T-helper 17 cell (primary cell): ENCODE measurements at places on chromosomes 6 and 20. TPM values are rescaled to one million over a fixed set of nuclear protein-coding genes. Genes with fewer than 3 reads are reported as not detected.

SAMD5 gene
- total RNA-seq, result not detected

DNA sequence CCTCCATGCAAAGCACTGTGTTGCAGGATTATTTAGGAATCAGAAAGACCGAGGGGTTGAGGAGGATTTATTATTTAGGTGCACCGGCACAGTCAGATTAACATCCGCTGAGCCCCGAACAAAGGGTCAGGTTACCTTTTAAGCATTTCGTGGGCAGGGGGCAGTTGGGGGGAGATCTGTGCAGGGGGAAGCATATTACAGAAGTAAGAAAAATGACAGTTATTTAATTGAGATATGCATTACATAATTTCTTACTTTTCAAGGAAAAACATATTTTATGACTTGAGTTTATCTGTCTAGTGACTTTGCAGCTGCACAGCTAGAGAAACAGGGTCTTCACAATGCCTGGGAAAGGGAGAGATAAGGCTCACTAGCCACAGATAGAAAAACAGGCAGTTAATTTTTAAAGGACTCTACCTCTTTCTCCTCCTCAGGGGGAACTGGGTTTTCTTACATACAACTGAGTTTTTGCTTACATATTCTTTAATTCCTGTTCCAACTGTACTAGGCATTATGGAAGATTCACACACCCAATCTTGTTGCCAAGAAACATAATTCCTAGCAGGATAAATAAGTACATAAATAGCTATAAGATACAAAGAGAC, 1.7 kb upstream of the HINT3 start:
- no peak for DNase-seq

DNA sequence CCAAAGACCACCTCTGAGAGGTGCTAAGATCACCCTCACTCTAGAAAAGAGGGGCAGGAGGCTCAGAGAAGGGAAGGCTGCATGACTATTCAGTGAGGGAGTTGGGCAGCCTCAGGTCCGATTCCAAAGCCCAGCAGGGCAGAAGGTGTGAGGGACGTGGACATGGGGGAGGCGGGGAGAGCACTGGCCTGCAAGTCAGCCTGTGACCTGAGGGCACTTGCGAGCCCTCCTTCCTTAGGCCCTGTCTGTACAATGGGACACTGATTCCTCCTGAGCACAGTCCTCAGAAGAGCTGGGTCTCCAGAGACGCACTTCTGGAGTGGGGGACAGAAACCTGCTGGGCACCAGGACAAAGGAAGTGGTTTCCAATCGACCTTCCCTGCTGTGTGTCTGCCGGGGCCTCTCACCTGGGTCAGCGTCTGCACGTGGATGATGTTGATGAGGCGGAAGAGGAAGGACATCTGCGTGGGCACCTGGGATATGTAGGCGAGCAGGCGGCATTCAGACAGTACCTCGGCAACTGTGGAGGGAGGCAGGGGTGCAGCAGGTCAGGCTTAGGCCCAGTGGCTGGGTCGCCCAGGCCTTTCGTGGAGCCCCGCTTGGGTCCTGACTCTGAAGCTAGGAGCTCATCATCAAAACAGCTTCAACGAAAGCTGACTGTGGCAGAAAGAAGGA, 48.5 kb downstream of the MYH7B start:
- DNase-seq, result no peak

- no peak for DNase-seq
Measured at GRCh38 chr20:52443874-52444273, 252.3 kb upstream of the ZFP64 start.

- DNase-seq, result no peak
Measured at GRCh38 chr6:30795549-30796293, 51.4 kb upstream of the IER3 start.
